Activated CD8-positive, alpha-beta T cell treated with anti-CD3 and anti-CD28 coated beads for 36 hours (primary cell): ENCODE measurements at places on chromosomes 5 and 9. TPM values are rescaled to one million over a fixed set of nuclear protein-coding genes. Genes with fewer than 3 reads are reported as not detected.

Gene C5orf52
- not detected for total RNA-seq

- no peaks in the 10 kb centered on the region for H3K4me1 ChIP-seq
- H3K4me3 ChIP-seq, result no peak overlapping the region
- no peak overlapping the region for H3K27ac ChIP-seq
- DNase-seq, result no peak
- H3K36me3 ChIP-seq, result no peaks in the 10 kb centered on the region
Measured at GRCh38 chr9:97873425-97873824, 20.4 kb downstream of the FOXE1 start.

GRCh38 chr9:133255371-133256135 is 19.4 kb downstream of the ABO start:
- no peak overlapping the region for H3K27ac ChIP-seq
- no peaks in the 10 kb centered on the region for H3K4me1 ChIP-seq
- H3K36me3 ChIP-seq, result no peaks in the 10 kb centered on the region
- no peak overlapping the region for H3K4me3 ChIP-seq

GRCh38 chr5:155512329-155512728 is 498.8 kb downstream of the KIF4B start:
- no peak overlapping the region for H3K4me3 ChIP-seq
- no peak overlapping the region for H3K27ac ChIP-seq
- H3K4me1 ChIP-seq, result no peaks in the 10 kb centered on the region
- H3K36me3 ChIP-seq, result no peaks in the 10 kb centered on the region
- no peak for DNase-seq

GRCh38 chr9:72315089-72315509 is 49.9 kb downstream of the ZFAND5 start:
- no peak for DNase-seq
- peaks cover 2% of the 10 kb centered on the region for H3K27me3 ChIP-seq
- H3K36me3 ChIP-seq, result no peaks in the 10 kb centered on the region
- H3K4me3 ChIP-seq, result no peak overlapping the region

- H3K4me3 ChIP-seq, result no peak overlapping the region
- H3K36me3 ChIP-seq, result no peaks in the 10 kb centered on the region
- DNase-seq, result no peak
- H3K27ac ChIP-seq, result no peak overlapping the region
- no peaks in the 10 kb centered on the region for H3K4me1 ChIP-seq
Measured at GRCh38 chr5:134242146-134242545, 16.3 kb upstream of the PPP2CA start.

DNA sequence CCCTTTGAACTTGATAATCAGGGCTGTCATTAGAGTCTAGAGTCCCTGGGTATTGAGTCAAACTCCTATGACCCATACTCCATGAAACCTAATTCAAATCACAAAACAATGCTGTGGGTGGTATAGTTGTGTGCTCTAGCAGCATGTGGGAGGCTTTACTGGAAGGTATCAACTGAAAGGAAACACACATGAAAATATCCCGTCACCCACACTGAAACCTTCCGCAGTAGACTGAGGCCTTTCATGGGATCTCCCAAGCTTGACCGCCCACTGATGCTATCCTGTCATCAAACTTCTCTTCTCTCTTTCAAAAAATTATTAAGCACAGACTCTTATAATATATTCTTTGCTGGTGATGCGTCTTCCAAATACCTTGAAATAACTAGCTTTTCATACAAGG is 569.1 kb upstream of the MEF2C start:
- no peaks in the 10 kb centered on the region for H3K4me1 ChIP-seq
- H3K4me3 ChIP-seq, result no peak overlapping the region
- no peaks in the 10 kb centered on the region for H3K27me3 ChIP-seq
- no peak overlapping the region for H3K27ac ChIP-seq
- H3K36me3 ChIP-seq, result no peaks in the 10 kb centered on the region

DNA sequence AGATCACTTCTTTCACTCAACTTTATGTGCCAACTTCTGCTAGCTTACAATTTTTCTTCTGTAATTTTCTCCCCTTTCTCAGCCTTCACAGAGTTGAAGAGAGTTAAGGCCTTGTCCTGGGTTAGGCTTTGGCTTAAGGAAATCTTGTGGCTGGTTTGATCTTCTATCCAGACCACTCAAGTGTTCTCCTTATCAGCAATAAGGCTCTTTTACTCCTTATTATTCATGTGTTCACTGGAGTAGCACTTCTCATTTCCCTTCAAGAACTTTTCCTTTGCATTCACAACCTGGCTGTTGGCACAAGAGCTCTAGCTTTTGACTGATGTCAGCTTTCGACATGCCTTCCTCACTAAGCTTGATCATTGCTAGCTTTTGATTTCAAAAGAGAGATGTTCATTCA is 86.9 kb upstream of the ALDH1B1 start:
- no peak overlapping the region for H3K4me3 ChIP-seq
- H3K27me3 ChIP-seq, result peaks cover under 1% of the 10 kb centered on the region
- no peaks in the 10 kb centered on the region for H3K36me3 ChIP-seq
- H3K27ac ChIP-seq, result no peak overlapping the region
- DNase-seq, result no peak

DNA sequence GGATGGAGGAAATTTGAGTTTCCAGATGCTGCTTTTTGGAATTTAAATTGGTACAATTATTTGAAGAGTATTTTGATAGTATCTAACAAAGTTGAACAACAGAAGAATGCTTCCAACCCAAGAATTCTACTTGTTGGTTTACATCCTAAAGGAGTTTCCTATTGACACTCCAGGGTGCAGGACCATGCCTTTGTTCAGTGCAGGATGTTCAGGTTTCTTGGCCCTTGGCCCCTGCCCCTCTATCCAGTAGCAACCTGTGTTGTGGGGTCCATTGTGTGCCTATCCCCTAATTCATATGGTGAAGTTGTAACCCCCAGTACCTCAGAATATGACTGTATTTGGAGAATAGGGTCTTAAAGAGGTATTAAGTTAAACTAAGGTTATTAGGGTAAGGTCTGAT is 750.0 kb upstream of the ZNF608 start:
- no peaks in the 10 kb centered on the region for H3K36me3 ChIP-seq
- no peaks in the 10 kb centered on the region for H3K27me3 ChIP-seq
- H3K4me3 ChIP-seq, result no peak overlapping the region
- no peaks in the 10 kb centered on the region for H3K4me1 ChIP-seq
- DNase-seq, result no peak

Gene NKD2
- total RNA-seq, result 2.3 TPM

Gene DNLZ
- 17.4 TPM for total RNA-seq

GRCh38 chr9:29150606-29151005 is 1577.3 kb upstream of the C9orf72 start:
- H3K4me1 ChIP-seq, result no peaks in the 10 kb centered on the region
- DNase-seq, result no peak
- H3K36me3 ChIP-seq, result no peaks in the 10 kb centered on the region
- no peak overlapping the region for H3K27ac ChIP-seq
- H3K27me3 ChIP-seq, result no peaks in the 10 kb centered on the region

DNA sequence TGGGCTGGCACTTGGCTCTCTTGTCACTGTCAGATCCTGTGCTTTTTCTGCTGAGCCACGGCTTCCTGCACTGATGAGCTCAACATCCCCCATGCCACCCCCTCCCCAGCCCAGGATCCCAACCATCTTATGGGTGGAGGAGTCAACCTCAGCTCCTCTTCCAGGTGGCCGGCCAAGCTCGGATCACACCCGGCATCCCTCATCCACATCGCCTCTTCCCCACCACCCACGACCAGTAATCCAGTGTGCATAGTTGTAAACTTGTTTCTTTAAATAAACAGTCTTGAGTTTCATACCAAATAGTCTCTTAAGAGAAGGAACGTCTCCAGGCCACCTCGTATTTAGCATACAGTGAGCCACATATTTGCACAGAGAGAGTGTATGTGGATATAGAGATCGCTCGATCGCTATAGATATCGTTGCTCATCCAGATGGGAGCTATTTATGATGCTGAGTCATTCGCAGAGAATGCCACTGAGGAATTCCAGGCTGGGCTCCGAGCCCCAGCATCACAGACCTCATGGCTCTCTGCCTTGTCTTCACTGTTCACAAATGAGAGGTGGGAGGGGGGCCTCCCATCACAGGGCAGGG is 61.8 kb upstream of the CPLX2 start:
- H3K27me3 ChIP-seq, result peaks cover 23% of the 10 kb centered on the region
- no peaks in the 10 kb centered on the region for H3K4me1 ChIP-seq
- DNase-seq, result no peak
- no peaks in the 10 kb centered on the region for H3K36me3 ChIP-seq
- H3K4me3 ChIP-seq, result no peak overlapping the region
